Muscle of leg (tissue), 16 donors: ENCODE measurements at places on chromosomes 7 and 10.

GRCh38 chr7:25846722-25847121, 305.3 kb upstream of the NFE2L3 start:
- H3K4me3 ChIP-seq: no peak overlapping the region
- peaks cover 54% of the 10 kb centered on the region for H3K4me1 ChIP-seq
- peak overlapping the region; percentile 56 for H3K27ac ChIP-seq
- peak; percentile 95 for DNase-seq

DNA sequence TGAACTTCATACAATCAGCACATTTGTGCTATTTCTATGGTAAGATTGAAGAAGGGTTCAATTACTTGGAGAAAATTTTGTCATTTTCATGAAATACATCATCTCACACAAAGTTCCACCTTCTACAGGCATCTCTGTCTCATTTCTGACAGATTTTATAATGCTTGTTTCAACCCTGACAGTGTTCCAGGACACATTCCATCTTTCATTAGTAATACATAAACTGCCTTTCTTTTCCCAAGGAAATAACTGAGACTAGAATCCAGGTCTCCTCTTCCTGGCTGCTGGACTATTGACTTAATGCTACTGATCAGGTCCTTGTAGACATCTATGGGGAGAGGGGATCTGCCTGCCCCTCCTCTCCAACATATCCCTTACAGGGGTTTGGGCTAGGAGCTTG, 70.1 kb upstream of the PLPP4 start:
- no peaks in the 10 kb centered on the region for H3K27me3 ChIP-seq
- DNase-seq: no peak
- no peak overlapping the region for H3K27ac ChIP-seq
- no peaks in the 10 kb centered on the region for H3K4me1 ChIP-seq
- no peaks in the 10 kb centered on the region for H3K36me3 ChIP-seq
- H3K4me3 ChIP-seq: no peak overlapping the region

GRCh38 chr10:113169111-113169510, 219.1 kb downstream of the TCF7L2 start:
- H3K27me3 ChIP-seq: no peaks in the 10 kb centered on the region
- H3K27ac ChIP-seq: no peak overlapping the region
- no peak overlapping the region for H3K4me3 ChIP-seq
- DNase-seq: no peak
- peaks cover 25% of the 10 kb centered on the region for H3K36me3 ChIP-seq
- peaks cover 7% of the 10 kb centered on the region for H3K4me1 ChIP-seq

- H3K4me3 ChIP-seq: no peak overlapping the region
- H3K36me3 ChIP-seq: no peaks in the 10 kb centered on the region
- no peaks in the 10 kb centered on the region for H3K4me1 ChIP-seq
- no peak overlapping the region for H3K27ac ChIP-seq
- H3K27me3 ChIP-seq: peaks cover 17% of the 10 kb centered on the region
- DNase-seq: no peak
These were observed 92.0 kb upstream of the GPR26 start for GRCh38 chr10:123574109-123574698.

- no peak overlapping the region for H3K4me3 ChIP-seq
- H3K4me1 ChIP-seq: no peaks in the 10 kb centered on the region
- H3K27me3 ChIP-seq: no peaks in the 10 kb centered on the region
- H3K36me3 ChIP-seq: no peaks in the 10 kb centered on the region
These were observed 39.0 kb downstream of the TFPI2 start for GRCh38 chr7:93851536-93851935.

- no peak overlapping the region for H3K4me3 ChIP-seq
- DNase-seq: peak; percentile 96
- peak overlapping the region; percentile 35 for H3K27ac ChIP-seq
- no peaks in the 10 kb centered on the region for H3K36me3 ChIP-seq
- H3K27me3 ChIP-seq: no peaks in the 10 kb centered on the region
- no peaks in the 10 kb centered on the region for H3K4me1 ChIP-seq
These were observed 318.5 kb upstream of the SEMA3A start for GRCh38 chr7:84513061-84513460.

GRCh38 chr10:5529702-5530411, 5.1 kb downstream of the CALML3 start:
- no peak overlapping the region for H3K4me3 ChIP-seq
- DNase-seq: no peak
- no peaks in the 10 kb centered on the region for H3K27me3 ChIP-seq

GRCh38 chr7:117087639-117088396, 134.5 kb downstream of the ST7 start:
- no peaks in the 10 kb centered on the region for H3K27me3 ChIP-seq
- H3K4me3 ChIP-seq: no peak overlapping the region
- no peak for DNase-seq
- peaks cover 11% of the 10 kb centered on the region for H3K4me1 ChIP-seq

- H3K27me3 ChIP-seq: peaks cover 3% of the 10 kb centered on the region
- no peak for DNase-seq
- peaks cover 2% of the 10 kb centered on the region for H3K4me1 ChIP-seq
These were observed 45.2 kb upstream of the ZRANB1 start for GRCh38 chr10:124896751-124897150.

DNA sequence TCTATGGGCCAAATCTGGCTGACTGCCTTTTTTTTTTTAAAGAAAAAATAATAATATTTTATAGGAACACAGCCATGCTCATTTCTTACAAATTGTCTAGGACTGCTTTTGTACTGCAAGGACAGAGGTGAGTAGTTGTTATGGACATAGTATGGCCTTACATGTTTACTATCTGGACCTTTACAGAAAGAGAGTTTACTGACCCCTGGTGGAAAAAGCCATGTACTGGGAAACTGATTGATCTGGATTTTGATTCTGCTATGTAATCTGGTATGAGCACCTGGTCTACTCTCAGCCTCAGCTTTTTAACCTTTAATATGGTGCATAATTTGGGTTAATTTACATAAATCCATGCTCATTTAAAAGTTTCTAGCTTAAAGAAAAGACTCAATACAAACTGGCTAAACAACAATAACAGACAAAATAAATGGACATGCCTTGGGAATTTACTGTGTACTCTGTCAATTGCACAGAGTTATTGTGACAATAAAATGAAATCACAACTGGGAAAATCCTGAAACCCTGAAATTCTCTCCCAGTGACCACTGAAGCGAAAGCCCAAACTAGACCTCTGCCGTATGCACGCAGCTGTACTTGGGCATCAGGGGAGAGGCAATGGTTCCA, 260.7 kb downstream of the BMPER start:
- peak; percentile 65 for DNase-seq
- no peak overlapping the region for H3K4me3 ChIP-seq
- peaks cover 2% of the 10 kb centered on the region for H3K4me1 ChIP-seq
- no peaks in the 10 kb centered on the region for H3K27me3 ChIP-seq
- H3K27ac ChIP-seq: no peak overlapping the region
- no peaks in the 10 kb centered on the region for H3K36me3 ChIP-seq

DNA sequence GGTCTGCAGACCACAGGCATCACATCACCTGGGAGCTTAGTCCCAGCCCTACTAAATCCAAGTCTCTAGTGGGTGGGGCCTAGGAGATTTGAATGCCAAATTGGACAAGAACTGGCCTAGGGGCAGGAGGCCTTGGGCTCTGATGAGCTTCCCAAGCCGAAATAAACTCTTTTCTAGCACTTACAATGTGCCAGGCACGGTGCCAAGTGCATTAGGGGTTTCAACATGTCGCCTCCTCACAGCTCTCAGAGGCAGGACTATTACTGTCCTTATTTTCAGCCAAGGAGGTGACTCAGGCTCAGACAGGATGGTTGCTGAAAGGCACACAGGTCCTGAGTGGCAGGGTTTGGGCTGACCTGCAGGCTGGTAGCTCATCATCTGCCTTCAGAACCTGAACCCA, 9.2 kb upstream of the CPA1 start:
- no peak overlapping the region for H3K4me3 ChIP-seq
- H3K27ac ChIP-seq: peak overlapping the region; percentile 98
- peaks cover 85% of the 10 kb centered on the region for H3K4me1 ChIP-seq
- peak; percentile 69 for DNase-seq

DNA sequence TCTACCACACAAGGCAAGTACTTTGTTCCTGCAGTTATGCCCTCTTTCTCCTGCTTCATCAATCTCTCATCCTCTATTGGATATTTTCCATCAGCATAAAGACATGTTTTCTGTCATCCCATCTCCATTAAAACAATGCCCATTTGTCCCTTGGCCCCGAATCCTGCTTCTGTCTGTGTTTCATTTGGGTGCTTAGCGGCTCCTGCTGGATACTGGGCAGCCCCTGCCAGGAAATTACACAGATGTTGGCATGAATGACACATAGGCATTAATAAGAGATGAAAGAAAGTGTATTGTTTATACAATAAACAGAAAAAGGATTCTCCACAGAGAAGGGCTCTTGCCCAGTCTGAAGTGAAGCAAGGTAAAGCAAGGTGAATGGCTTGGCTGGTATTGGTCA, 765.3 kb downstream of the REEP3 start:
- no peak overlapping the region for H3K27ac ChIP-seq
- H3K27me3 ChIP-seq: no peaks in the 10 kb centered on the region
- H3K36me3 ChIP-seq: no peaks in the 10 kb centered on the region
- DNase-seq: no peak

DNA sequence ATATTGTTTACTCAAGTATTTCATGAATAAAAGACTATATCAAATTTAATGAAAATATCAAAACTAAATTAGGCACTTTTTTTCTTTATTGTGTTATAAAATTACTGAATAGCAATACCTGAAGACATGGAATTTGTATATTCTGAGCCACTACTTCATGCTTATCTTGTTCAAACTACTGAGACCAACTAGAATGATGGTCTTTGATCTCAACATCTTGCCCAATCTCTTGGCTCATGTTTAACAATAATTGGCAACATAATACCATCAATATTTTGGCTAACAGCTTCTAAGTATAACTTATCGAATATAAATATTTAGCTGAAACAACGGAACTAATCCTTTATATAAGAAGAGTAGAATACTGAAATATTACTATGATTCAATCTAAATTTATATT, 56.5 kb upstream of the AGMO start:
- H3K27ac ChIP-seq: no peak overlapping the region
- H3K4me1 ChIP-seq: no peaks in the 10 kb centered on the region

DNA sequence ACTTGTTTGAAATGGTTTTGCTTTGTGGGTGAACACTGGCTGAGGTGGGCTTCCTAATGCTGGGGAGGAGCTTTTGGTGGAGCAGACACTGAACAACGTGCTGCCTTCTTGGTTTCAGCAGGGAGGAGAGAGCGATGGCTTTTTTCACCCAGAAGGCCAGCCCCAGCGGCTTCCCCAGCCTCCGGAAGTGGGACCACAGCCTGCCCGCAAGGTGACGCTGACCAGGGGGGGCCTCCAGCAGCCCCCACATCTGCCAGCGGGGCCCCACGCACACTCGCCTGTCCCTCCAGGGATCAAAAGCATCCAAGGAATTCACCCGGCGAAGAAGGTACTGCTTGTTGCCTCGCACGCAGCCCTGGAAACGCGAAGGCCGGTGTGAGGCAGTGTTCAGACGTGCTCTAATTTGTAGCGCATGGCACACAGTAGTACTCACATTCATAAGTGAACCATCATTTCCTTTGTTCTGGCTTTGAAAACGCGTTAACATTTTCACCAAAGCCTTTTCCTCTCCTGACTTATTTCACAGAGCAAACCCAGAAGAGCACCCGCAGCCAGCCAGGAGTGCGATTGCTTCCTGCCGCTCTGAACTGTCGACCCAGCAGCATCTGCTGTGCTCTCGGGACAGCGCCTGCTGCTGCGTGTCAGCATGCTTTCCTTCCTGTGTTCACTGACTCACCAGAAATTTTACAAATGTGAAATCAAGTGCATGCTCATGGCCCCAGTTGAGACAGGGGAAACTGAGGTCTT, 48.4 kb downstream of the SHH start:
- peak overlapping the region; percentile 83 for H3K27ac ChIP-seq
- peaks cover 27% of the 10 kb centered on the region for H3K4me1 ChIP-seq
- peak; percentile 75 for DNase-seq
- no peaks in the 10 kb centered on the region for H3K27me3 ChIP-seq
- no peak overlapping the region for H3K4me3 ChIP-seq
- H3K36me3 ChIP-seq: peaks cover 46% of the 10 kb centered on the region

- H3K27ac ChIP-seq: no peak overlapping the region
- peaks cover 2% of the 10 kb centered on the region for H3K27me3 ChIP-seq
- no peak overlapping the region for H3K4me3 ChIP-seq
- DNase-seq: no peak
- H3K4me1 ChIP-seq: no peaks in the 10 kb centered on the region
These were observed 24.8 kb downstream of the PLXNA4 start for GRCh38 chr7:132551439-132551838.

DNA sequence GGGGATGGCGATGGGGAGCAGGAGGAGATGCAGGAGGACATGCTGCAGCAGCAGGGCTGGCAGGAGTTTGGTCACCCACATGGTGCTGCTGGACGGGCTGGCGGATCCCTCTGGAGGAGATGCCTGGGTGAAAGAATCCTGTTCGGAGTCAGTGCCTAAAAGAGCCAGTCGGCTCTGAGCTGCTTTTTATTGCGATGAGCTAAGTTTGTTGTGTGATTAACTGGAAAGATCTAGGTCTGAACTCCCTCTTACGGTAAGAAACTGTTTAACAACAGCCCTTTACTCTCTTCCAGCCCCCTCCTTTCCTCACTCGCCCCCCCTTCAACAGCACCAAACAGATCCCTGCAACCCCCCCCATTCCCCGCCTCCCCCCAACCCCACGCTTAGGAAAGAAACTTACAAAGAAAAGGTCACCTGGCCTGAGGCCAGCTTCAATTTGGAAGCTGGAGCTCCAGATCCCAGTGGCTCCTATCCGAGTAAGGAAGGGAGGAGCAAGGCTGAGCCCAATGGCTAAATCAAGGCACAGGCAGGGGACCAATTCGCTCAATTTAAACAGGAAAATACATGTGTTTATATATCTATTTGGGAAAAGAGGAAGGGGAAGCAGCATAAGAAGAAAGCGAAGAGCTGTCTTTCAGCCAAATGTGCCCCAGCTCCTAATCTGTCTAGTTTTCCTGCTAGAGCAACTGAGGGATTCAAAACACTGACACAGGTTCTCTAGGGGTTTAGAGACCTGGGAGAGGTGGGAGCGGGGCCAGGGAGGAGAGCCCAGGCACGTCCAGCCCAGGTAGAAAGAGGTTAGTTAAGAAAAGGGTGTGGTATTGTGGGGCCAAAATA, at the start of gene HGF:
Gene HGF (minus strand): TSS at position 157 of the 837 bp plus-strand sequence. CDS start 76 bp downstream, at position 81.
- H3K4me3 ChIP-seq: peak within 1 kb of the TSS; percentile 48
- H3K27ac ChIP-seq: peak within 1 kb of the TSS; percentile 83
- no peaks in the 10 kb centered on the region for H3K36me3 ChIP-seq
- H3K4me1 ChIP-seq: peaks cover 5% of the 10 kb centered on the region

DNA sequence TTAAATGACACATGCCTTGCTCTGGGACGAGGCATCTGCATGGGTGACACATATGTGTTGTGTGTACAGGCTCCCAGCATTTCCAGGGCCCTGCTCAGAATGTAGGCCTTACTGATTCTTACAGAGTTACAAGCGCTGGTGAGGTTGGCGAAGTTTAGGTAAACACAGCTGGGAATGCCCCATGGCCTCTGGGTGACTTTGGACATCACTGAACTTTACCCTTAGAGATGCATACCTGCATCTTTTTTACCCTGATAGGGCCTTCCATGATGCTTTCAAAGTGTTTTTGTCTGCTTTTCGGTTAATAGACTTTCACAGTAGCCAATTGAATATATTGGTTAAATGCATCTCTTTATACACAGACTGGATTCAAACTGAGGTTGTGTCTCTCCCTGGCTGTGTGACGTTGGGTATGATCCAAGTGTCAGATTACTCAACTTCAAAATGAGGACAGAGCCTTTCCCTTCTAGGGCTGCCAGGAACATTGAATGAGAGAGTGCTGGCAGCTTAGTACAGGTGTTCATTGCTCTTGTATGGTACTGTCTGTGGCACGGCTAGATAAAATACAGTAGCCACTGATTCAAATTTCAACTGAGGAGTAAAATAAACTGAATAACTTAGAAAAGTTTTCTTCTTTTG, 29.5 kb downstream of the EGFR start:
- H3K4me1 ChIP-seq: peaks cover 32% of the 10 kb centered on the region
- H3K27ac ChIP-seq: no peak overlapping the region
- H3K27me3 ChIP-seq: no peaks in the 10 kb centered on the region
- H3K4me3 ChIP-seq: no peak overlapping the region
- H3K36me3 ChIP-seq: no peaks in the 10 kb centered on the region
- DNase-seq: peak; percentile 77
